ENCODE measurements at places on chromosomes 2 and 18.
A peak's percentile ranks its signal among the peaks of the same experiment; 100 is the strongest.

DNA sequence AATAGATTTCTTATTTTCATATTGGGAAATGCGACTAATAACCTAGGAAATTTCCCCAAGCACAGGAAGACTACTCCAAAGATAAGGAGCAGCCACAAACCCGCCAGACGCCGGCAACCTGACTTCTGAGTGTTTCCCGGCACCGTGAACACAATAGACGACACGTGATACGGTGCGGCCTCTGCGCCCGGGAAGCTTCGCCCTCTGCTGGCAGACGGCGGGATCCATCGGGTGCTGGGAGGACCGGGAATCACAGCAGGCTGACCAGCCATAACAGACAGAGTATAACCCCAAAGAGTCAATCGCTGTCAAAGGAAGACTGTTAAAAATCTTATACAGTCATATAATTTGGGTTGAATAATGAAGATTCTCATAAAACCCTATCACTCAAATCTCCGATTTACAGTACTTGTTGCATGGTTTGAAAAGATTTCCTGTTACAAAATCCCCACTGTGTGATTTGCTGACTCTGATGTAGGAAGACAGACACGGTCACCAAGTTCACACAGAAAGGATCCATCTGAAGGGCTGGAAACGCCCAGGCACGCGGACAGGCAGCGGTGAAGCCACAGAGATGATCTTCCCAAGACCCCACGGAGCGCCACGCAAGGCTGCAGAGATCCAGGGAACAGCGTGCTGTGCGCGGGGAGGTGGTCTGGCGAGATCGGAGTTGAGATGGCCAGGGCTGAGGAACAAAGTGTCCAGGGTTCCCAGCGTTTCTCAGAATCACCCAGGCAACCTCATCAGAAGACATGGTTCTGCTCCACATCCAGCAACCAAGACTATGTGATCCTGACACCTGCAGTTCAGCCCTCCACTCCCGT, 73.8 kb downstream of the EIPR1 start:
- DNase-seq = peak; percentile 68

GRCh38 chr2:215590010-215590745, 154.3 kb upstream of the FN1 start:
- no peak for DNase-seq

- DNase-seq = no peak
These were observed 3.6 kb downstream of the LGALSL start for GRCh38 chr2:64457524-64457923.

GRCh38 chr2:219916726-219917440, 289.5 kb downstream of the SLC4A3 start:
- no peak for DNase-seq

DNA sequence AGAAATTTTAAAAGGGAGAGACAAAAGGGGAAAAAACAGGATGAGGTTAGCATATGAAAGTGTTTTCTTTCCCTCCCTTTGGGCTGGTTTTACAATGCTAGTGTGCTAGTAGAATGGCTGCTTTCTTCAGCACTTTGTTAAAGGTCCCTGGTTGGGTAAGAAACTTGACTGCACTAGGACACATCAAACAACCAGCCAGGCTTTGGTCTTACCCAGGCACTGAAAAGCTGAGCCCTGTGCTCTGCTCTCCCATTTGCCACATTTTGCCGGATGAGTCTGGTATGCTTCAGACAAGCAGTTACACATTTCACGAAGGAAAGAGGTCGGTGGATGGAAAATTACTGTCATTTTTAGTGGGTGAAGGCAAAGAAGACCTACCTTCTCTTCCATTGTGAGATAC, 242.0 kb downstream of the DPP10 start:
- DNase-seq = no peak

- DNase-seq = no peak
These were observed 120.5 kb upstream of the SCN7A start for GRCh38 chr2:166614503-166614902.

DNA sequence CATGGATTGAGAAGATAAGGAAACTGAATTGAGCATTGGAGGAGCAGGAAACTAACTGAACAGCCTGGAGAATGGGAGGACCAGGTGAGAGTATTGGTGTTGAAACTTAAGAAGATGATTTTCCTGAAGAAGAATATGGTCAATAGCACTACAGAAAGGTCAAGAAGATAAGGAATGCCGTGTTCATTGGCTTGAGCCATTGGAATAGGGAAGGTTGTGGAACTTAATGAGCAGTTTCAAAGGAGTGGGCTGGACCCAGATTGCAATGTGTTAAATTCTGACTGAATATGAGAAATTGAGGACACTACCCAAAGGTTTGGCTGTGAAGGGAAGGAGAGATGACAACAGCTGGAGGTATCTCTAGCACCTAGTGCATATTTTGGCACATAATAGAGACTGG, 19.0 kb downstream of the KCMF1 start:
- no peak for DNase-seq

GRCh38 chr18:33583901-33584300, 5.9 kb downstream of the ASXL3 start:
- DNase-seq = no peak

- DNase-seq = no peak
These were observed 29.4 kb downstream of the HADHB start for GRCh38 chr2:26274058-26274613.

GRCh38 chr18:23203891-23204432, 68.7 kb downstream of the CABLES1 start:
- no peak for DNase-seq

- no peak for DNase-seq
These were observed 176.1 kb downstream of the VAPA start for GRCh38 chr18:10089881-10090280.

- peak; percentile 72 for DNase-seq
These were observed 3.7 kb downstream of the GPR17 start for GRCh38 chr2:127649684-127650040.

DNA sequence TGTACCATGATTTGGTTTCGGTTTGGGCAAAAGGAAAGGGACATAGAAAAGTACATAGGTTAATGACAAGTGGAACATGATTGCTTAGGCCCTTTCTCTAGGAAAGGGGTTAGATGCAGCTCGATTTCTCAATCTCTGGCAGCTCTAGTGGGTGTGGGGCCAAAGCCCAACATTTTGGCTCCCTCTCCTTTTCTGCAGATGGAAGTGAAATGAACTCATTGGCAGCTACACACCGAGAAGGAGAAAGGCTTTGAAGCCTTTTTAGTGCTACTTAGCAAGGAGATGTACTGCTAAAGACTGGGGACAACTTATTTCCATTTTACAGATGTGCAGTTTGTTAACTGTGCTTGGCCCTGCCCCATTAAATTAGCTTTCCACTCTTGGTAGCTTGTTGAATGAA, 93.8 kb downstream of the LYPD6B start:
- no peak for DNase-seq

DNA sequence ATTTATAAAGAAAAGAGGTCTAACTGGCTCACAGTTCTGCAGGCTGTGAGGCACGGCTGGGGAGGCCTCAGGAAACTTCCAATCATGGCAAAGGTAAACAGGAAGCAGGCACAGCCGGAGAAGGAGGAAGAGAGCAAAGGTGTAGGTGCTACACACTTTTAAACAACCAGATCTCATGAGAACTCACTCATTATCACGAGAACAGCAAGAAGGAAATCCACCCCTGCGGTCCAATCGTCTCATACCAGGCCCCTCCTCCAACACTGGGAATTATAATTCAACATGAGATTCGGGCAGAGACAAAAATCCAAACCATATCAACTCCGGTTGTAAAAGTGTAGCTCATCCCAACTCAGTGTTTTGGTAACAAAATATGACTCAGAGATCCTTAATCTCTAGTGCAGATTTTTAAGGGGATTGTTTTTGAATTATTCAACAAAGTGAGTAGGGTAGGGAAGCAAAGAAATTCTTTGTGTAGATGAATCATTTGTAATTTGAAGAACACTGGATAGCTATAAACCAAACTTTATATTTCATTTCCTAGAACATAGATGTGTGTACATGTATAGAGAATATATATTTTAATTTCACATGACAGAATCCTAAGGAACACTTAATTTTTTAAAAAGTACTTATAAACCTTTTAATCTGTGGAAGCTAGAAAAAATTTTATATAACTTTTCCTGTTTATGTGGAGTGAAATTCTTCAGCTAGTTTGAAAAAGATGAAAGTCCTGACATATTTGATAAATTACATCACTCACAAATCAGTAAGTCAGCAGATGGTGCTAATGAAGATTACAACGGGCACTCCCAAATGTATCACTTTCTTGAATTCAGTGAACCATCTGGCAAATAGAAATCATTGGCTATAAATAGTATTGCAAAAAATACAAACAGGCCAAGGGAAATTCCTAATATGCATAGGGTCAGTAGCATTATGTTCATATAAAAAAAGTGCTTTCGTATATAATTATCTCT, 130.1 kb downstream of the OLA1 start:
- no peak for DNase-seq

DNA sequence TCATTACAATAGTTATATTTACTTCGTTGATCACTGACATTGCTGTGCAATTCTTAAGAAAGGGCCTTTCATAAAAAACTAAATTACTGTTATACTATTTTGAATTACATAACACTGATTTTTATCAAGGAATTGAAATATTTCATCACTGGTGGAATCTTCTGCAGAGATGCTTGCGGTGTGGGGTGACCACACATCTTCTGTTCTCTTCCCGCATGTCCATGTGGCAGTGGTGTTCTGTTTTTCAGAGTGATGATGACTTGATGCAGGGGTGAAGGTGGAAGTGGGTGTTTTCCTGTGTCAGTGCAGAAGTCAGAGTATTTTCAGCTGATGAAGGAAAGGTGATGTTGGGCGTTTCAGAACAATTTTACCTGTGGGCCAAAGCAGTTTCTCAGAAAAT, 7.0 kb downstream of the CNDP2 start:
- no peak for DNase-seq

DNA sequence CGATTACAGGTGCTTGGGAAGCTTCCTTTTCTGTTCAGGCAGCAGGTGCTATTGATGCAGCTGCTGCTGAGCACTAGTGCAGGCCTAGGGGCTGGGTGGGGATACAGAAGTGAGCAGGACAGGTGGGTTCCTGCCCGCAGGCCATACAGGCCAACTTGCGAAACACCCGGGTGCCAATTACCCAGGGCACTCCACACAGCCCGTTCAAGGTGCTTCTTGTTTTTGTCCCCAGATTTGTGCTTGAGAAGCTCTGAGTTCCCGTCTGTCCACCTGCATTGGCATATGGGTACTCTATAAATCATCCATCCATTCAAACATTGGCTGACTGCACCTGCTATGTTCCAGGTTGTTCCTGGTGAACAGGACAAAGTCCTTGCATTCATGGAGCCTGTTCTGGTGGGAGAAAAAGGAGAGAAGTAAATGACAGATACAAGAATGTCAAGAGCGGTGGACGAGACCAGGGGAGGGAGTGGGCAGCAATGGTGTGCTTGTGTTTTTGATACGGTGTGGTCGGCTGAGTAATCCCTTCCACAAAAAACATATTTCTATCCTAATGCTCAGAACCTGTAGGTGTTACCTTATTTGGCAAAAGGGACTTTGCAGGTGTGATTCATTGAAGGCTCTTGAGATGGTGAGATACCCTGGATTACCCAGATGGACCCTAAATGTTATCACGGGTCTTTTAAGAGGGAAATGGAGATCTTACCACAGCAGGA, 31.4 kb downstream of the SH3BP4 start:
- DNase-seq = no peak

GRCh38 chr18:37714691-37715090, 149.1 kb upstream of the CELF4 start:
- no peak for DNase-seq

DNA sequence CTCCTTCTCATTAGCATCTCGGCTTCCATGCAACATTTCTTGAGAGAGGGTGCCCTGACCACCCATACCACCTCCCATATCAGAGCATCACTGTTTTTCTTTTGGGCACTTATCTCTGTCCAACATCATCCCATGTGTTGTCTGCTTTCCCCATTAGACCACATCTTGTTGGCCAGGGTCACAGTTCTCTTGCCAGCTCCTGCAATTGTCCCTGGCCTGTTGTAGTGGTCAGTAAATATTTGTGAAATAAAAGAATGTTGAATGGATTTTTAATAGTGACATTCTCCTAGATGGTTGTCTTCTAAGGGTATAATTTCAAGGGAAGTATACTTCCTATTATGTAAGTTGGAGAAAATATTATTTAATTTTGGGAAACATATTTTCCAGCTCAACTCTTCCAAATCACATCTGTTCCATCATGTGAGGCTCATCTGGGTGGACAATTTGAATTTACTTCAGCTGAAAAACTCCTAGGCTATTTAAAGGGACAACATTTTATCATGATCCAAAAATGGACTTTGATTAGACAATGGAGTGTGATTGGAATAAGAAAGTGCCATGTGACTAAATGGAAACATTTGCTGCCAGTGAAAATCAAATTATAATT, 83.0 kb downstream of the MOGAT1 start:
- DNase-seq = no peak

DNA sequence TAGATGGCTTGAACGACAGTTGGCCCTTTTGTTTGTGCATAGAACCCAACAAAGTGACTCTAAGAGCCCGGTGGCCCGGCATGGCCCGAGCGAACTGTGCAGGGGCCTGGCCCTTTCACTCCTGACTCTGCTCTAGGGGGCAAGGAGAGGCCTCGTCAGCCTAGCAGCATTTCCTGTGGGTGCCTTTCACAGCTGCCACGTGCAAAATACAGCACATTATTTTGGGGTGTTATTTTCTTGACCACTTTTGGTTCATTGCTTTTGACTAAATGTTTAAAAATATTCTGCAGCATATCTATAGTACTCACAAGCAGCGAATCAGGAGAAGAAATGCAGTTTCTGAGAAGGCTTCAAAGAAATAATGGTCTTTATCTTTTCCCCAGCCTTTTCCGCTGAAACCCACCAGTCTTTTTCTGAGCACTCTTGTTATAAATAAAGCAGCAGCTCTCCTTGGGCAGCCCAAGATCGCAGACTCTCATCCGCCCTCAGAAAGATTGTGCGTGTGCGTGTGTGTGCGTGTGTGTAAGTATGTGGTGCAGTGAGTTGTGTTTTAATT, 31.3 kb downstream of the DGKD start:
- no peak for DNase-seq

GRCh38 chr18:12321333-12321732, 13.3 kb downstream of the TUBB6 start:
- DNase-seq = no peak

DNA sequence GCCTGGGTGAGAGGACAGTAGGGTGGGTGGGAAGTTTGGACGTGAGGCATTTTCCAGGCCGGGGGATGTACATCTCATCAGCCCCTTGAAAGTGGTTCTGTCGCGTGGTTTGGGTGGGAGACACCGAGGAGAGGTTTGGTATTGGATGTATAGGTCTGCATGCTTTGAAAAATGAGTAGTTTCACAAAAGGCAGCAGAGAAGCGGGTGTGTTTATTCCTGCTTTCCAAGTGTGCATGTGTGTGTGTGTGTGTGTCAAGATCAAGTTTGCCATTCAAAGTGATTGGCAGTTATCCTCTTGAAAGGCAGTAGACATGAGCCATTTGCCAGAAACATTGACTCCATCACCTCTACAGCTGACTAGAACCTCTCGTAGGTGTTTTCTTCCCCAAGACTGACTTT, 423.1 kb upstream of the POU3F3 start:
- DNase-seq = no peak

DNA sequence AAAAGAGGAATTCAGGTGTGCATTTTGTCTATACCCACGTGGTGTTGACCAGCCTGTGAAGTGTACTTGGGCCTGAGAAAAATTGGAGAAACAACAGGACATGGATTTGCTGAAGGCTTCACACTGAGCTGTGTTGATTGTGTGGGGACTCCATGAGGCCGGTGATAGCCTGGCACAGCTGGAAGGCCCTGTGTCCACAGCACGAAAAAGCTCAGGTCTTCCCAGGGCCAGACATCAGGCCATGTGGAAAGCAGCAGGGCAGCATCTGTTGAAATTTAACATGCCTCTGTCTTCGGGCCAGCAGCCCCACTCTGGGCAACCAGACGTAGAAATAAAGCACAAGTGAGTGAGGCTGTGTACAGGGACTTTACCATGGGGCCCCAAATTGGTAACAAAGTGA, 84.1 kb downstream of the HS6ST1 start:
- no peak for DNase-seq

- DNase-seq = no peak
These were observed 215.2 kb upstream of the TFPI start for GRCh38 chr2:187769437-187769836.
